Activated T-helper 1 cell treated with anti-CD3 and anti-CD28 coated beads, Interleukin-2, amount 50 U/mL, for 16 hours (primary cell): ENCODE measurements at places on chromosomes 13 and 19.
A peak's percentile ranks its signal among the peaks of the same experiment; 100 is the strongest.

DNA sequence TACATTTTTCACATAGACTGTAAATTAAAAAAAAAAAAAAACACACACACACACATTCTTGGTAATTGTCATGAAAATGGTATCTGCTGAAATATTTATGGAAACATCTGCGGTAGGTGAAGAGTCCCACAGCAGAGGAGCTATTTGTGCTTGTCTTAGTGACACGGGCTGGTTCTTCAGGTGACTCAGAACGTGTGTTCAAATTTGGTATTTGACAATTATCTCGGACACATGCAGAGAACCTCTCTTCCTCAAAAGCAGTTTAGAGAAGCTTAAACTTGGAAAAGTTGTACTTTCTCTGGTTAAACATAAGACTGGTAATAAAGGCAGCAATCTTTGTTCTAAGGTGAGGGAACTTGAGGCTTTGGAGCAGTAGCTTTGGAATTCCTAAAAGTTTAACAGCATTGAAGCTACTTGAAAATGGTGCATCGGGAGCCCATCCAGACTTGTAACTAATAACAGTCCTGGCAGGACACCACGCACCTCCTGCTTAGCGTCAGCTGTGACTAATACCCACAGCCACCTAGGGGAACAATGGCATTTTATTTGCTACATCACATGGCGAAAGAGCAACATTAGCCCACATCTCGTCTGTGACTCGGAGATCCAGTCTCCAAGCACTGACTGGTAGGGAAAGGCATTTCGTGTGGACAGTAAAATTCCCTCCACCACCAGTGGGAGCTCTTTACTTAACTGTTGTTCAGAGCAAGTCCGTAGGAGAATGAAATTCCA is 1505.1 kb upstream of the SLC10A2 start:
- no peak for DNase-seq

DNA sequence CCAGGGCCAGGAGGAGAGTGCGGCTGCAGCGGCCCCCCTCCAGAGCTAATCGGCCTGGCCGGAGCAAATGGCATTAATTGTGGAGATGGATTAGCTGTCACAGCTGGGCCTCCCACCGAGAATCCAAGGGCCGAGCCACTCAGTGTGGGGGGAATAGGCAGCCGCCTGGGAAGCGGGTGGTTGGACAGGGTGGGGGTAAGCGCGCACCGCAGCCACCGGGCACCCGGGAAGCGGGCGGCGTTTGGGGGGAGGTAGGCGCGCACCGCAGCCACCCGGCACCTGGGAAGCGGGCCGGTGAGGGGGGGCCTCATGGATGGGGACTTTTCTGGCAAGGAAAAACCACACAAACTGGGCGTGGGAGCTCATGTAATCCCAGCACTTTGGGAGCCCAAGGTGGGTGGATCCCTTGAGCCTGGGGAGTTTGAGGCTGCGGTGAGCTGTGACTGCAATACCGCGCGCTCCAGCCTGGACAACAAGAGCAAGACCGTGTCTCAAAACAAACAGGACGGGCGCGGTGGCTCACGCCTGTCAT is 9.7 kb downstream of the R3HDM4 start:
- DNase-seq, result no peak

DNA sequence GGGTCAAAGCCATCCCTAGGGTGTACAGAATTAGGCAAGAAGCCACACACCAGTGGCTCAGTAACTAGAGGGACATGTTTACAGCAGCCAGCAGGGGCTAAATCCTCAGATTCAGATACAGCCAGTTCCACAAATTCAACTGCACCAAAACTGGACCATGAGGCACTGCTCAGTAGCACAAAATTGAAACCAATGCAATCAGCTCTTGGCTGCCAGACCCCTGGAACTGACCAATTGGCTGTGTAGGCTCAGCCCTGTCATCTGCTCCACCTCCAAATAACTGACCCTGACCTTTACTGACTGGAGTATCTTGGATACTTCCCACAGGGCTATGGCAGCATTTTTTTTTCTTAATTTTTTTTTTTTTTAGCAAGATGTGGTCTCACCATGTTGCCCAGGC is 226.5 kb downstream of the FOXO1 start:
- no peak for DNase-seq

GRCh38 chr13:36124236-36124822 is 6.9 kb downstream of the DCLK1 start:
- no peak for DNase-seq

- DNase-seq, result no peak
Observed at GRCh38 chr13:32587811-32588170, 1.5 kb downstream of the PDS5B start.

DNA sequence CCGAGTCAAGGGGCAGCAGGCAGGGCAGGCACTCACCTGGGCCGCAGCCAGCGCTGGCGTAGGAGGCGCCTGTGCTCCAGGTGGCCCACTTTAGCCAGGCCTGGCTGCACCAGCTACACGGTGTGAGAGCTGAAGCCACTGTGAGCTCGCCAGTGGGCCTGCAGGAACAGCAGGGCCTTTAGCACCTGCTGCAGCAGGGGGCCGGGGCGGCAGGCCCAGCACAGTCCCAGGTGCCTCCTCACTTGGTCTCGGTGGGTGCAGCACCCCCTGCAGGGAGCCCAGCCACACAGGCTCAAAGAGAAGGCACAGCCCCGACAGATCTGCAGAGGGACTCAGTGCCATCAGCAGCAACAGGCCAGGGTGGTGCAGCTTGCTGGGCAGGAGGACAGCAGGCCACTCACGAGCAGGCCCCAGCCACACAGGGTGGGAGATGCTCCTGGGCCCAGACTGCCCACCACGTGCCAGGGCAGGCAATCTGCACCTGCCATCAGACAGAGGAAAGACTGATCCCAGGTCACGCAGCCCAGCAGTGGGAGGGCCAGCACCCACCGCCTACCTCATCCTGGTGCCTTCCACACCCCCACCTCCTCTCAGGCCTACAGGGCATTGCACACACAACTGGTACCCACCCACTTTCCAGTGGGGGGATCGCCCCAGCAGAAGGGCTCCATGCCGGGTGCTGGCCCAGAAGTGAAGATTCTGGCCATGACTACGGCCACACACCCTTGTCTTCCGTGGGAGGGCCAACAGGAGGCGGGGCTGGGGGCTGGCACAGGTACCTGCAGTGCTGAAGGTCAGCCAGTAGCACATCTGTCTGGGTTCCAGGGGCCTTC is 15.8 kb downstream of the ARHGAP33 start:
- no peak for DNase-seq

GRCh38 chr19:7778081-7778480 is 15.0 kb downstream of the CLEC4M start:
- no peak for DNase-seq

GRCh38 chr19:49534632-49535385 is 7.0 kb downstream of the RCN3 start:
- DNase-seq, result no peak

DNA sequence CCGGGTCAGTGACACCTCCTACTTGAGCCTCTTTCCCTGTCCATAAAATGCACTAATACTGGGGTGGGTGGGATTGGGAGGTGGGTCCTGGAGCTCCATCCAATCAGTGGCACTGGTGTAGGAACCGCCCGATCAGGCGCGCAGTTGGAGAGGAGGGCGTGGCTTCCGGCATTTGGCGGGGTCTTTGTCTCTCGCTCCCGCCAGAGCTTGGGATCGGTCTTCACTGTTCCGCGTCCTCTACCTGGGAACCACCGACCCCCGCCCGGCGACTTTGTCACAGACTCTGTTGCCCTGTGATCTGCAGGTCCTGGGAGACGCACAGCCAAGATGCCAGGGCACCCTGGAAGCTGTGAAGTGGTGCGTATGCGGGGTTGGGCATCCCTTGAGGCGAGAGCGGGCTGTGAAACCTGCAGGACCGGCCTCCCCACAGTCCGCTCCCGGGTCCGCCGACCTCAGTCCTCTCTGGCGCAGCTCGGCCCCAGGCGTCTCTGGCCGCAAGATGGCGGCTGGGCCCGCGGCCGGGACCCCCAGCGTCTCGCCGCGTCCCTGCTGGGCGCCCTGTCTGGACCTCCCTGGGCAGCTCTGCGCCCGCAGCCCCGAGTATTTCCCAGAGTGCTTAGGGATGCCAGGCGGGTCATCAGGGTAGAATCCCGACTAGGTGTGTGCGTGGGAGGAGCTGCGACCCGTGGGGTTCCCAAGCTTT is 41.6 kb upstream of the ZNF730 start:
- no peak for DNase-seq

- peak; percentile 61 for DNase-seq
Observed at GRCh38 chr19:13060964-13061927, 41.4 kb downstream of the LYL1 start.

DNA sequence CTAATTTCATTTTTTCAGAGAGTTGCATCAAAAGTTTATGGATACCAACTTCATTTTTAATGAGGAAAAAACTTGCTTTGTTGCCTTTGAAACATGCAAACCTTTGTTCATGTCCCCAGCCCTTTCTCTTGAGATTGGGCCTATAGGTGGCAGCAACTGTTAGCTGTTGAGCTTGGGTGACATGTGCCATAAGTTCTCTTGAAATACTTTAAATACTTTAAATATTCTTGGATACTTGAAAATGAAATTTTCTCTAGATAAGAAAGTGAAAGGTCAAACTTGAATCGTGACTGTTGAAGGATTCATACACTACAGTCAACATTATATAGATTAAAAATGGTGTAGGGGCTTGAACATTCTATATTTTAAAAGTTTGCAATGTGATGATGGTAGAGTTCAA is 294.9 kb downstream of the NDFIP2 start:
- DNase-seq, result no peak

DNA sequence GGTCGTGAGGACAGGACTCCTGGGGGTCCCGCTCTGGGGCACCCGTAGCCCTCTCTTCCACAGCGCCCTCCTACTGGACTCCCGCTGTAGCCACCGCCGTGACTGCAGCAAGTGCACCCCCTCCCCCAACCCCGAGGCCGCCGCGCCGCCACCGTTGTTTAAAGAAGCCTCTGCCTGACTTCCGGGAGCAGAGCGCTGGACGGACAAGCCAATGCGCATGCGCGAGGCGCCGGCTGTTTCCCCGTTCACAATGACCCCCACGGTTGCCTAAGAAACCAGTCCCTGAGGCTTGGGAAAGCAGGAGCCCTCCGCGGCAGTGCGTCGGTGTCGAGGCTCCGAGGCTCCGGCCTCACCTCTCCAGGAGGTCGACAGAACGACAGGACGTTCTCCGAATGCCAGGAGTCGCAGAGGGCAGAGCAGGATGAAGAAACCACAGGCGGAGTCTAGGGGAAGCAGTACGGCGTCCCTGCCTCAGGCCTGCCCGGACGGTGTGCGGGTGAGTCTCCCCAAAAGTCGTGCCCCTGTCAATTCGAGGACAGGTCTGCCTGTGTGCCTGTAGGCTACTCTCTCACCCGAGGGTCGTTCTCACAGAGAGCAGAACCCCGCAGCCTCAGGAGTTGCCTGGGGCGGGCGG is 70.5 kb upstream of the ZNF420 start:
- DNase-seq, result peak; percentile 3

DNA sequence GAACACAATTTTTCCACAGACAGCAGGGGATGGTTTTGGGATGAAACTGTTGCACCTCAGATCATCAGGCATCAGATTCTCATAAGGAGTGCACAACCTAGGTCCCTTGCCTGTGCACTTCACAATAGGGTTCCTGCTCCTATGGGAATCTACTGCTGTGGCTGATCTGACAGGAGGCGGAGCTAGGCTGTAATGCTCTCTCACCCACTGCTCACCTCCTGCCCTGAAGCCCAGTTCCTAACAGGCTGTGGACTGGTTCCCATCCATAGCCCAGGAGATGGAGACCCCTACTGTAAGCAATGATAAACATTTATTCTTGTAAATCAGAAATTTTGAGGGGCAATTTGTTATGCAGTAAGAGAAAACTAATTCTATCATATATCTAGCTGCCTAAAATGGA is 1234.7 kb downstream of the SLITRK1 start:
- DNase-seq, result no peak

DNA sequence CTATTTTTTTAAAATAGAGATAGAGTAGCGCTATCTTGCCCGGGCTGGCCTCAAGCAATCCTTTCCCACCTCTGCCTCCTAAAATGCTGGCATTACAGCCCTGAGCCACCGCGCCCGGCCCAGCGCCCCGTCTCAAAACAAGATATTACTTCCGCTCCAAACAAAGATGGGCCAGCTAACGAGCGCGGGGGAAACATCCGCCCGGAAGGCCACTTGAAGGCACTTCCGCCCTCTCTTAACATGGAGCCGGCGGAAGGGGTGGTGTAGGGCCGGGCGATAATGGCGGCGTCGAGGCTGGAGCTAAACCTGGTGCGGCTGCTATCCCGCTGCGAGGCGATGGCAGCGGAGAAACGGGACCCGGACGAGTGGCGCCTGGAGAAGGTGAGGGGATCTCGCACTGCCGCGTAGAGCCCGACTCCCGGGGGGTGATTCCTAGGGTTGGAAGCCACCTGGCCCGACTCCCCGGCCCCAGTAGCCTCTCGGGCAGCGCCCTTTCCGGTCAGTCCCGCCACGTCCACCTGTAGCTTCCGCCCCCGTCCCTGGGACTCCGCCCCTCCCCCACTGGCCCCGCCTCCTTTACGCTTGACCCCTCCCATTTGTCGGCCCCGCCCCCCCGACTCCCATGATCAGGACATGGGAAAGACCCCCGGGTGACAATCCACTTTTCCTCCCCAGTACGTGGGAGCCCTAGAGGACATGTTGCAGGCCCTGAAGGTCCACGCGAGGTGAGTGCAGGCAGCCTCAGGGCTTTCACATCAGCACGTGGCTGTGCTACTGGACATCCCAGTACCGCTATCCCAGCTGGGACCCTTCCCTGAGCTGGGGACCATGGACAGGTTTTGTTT is at the start of gene USE1:
USE1 (plus strand) TSS at position 231 of the 845 bp plus-strand sequence; CDS start at position 280, 49 bp downstream.
- peak; percentile 77 for DNase-seq

- no peak for DNase-seq
Observed at GRCh38 chr19:10881403-10882107, 10.2 kb downstream of the CARM1 start.

DNA sequence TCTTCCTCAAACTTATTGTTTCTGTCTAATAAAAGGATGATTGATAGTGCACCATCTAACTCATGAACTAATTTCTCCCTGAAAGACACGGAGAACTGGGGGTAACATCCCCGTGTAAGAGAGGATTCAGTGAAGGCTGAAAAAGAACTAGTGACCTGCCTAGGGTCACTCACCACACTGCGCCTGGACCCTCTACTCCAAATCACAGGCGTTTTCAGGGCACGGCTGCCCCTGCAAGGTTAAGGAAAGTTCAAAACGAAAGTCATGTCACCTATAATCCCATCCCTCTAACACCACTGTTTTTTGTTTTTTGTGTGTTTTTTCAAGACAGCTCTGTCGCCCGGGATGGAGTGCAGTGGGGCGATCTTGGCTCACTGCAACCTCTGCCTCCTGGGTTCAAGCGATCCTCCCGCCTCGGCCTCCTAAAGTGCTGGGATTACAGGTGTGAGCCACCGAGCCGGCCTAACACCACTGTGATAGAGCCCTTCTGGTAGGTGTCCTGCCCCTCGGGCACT is 8.7 kb downstream of the URAD start:
- DNase-seq, result no peak

- DNase-seq, result no peak
Observed at GRCh38 chr13:35966024-35966423, 165.2 kb downstream of the DCLK1 start.

GRCh38 chr19:50550594-50550966 is 17.7 kb downstream of the LRRC4B start:
- DNase-seq, result no peak

GRCh38 chr19:45766869-45767346 is 2.1 kb downstream of the SIX5 start:
- DNase-seq, result no peak

GRCh38 chr19:55519451-55520311 is 17.3 kb downstream of the SBK2 start:
- no peak for DNase-seq
